ENCODE measurements at places on chromosomes 7 and 10.
A peak's percentile ranks its signal among the peaks of the same experiment; 100 is the strongest.

DNA sequence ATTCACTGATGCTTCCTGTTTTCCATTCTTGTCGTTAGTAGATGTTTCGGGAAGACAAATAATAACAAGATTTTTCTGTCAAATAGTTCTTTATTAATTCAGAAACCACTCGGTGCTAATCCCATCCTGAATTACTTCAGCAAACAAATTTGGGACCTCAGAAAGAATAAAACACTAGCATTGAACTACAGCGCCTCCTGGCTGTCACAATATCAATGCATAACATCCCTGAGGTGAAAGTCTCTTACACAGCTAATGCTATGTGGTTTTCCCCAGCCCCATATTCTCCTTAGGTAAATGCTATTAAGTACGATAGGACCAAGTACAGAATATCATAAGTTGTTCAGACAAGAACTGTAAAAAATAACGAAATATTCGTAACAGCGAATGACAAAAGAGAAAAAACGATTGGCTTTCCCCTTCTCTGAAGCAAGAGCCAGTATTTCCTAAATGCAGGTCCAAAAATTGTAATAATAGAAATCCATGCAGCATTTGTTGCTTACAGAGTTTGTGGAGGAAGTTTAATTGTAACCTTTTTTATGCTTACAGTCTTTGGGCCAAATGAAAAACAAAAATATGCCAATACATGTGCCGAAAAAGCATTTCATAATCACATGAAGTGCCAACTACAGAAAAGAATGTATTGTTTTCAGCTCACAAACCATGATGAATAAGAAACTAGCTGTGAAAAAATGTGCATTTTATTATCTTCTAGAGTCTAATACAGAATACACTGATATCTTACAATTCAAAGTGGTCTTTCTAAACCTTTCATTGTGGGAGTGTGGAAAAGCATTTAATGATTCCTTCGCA is 47.3 kb downstream of the MYPN start:
- no peak for DNase-seq

DNA sequence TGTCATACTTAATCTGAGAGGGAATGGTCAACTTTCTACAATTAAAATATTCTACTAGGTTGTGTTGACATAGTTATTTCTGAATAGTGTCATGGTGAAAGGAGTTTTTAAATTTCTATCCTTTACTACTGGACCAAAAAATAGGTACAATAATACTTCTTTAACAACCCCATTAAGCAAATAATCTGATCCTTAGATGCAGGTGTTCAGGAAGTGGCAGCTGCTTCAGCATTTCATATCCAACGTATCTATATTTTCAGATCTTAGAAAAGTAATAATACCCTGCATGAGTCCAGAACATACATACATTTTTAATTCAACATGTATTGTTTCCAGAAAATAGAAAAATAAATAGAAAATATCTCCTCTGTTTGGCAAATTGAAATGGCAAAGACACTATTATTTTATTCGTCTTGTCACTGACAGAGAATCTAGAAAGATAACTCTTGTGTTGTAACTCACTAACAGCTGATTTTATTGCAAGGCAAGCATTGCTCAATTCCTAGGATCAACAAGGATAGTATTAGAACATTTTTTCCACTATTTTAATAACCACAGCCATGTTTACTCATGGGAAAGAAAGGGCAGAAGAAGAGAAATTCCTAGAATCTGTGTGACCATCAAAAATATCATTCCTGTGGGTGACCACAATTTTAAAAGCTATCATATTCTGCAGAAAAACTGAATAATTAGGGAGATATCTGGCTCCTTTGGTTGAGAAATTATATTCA is 159.3 kb upstream of the CNTNAP2 start:
- DNase-seq: no peak

DNA sequence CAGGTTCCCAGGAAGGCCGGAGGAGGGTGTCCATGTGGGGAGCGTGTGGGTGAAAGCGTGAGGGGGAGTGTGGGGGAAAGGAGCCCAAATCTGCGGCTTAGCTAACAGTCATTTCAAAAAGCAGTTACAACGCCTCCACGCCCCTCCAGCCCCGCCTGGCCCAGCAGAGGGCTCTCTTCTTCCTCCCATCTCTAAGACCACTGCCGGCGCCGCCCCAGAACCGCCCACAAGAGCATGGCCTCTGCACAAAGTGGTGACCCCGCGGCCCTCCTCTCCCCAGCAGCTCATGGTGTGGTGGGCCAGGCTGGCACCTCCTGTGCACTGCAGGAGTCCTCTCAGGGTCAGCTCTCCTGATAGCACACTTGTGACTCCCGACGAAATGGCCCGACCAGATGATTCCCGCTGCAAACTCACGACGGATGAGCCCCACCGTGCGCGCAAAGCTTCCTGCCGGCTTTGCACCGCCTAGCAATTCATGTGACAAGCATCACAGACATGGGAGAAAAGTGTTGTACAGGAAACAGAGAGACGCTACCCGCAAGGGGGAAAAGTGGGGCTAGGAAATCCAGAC is 12.4 kb upstream of the HUS1 start:
- no peak for DNase-seq

DNA sequence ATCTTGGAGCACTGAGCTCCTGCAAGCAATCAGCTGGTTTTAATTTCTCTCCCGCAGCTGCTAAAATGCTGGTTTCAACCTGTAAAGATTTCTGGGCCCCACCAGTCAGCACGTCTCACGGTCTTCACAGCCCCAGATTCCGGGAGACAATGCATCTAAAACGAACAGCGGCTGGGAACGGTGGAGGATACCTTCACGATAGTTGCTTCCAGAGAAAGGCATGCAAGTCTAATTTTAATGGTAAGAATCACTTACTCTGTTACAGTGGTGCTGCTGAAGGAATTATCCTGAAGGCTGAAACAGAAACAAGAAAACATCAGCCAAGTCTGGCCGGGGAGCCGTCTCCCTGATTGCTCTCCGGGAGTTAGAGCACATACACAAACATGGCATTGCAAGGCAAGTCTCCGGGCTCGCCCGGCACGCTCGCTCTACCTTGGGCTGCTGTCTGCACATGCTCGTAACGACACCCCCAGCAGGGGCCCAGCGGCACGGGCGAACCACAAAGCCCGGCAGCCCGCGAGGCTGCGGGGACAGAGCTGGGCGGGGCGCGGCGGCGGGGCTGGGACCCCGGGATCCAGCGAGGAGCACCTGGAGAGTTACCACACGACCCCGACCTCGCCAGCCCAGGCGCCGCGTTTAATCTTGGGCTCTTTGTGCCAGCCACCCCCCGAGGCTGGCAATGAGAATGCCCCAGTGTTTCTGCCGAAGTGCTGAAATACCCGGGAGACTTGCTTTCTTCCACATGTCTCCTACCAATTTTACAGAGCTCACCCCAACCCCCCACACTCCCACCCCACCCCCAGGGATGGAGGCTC is at the start of gene FAM13C:
Gene FAM13C, minus strand, starts transcription at position 406 of the 815 bp plus-strand sequence. Its CDS starts 89 bp downstream, at position 317.
- DNase-seq: no peak

GRCh38 chr10:112961609-112962008 is 11.6 kb downstream of the TCF7L2 start:
- no peak for DNase-seq

DNA sequence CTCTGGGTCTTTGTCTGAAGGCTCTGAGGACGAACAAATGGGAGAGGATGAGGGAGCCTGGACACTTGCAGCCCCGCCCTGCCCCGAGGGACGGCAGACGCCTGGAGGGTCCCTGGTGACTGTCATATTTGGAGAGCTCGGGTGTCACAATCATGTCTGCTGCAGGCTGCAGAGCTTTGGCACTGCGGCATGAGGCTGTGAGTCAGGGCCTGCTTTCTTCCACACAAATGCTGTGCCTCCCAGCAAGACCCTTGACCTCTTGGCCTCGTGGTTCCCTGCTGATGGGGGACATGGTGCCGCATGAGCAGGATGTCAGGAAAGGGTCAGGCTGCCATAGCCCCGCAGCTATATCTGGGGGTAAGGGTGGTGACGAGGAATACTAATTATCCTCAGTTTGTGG is 64.9 kb upstream of the PPIF start:
- no peak for DNase-seq

GRCh38 chr10:56349611-56350010 is 11.4 kb downstream of the ZWINT start:
- no peak for DNase-seq

DNA sequence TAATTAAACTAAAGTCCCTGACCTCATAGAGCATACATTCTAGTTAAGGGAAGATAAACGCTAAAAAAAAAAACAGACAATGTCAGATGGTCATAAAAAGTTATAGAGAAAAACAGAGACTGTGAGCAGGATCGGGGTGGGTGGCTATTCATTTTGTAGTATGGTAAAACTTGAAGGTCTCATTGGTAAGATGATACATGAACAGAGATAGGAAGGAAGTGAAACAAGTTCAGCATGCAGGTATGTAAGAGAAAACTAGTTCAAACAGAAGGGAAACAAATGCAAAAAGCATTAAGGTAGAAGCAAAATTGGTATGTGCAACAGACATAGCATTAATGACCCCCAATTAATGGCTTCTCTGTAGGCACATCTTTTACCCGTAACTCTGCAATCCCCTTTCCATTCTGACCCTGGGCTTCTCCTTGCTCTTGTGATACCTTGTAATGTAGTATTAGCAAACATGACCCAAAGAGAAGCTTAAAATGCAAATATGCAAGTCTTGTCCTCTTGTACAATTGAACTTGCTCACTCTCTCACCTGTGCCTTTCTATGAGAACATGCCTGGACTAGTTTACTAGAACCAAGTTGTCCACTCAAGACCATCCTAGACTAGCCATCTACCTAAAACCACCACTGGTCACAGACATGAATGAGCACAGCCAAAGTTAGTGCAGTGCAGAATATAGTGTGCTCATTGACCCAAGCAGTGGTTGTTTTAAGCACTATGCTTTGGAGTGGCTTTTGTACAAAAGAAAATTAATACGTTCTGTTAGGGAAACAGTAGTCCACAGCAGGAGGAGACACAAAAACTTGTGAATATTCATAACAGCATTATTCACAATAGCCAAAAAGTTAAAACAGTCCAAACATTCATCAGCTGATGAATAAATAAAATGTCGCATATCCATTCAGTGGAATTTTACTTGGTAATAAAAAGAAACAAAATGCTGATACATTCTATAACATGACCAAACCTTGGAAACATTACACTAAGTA is 57.0 kb downstream of the BRAF start:
- no peak for DNase-seq

- DNase-seq: no peak
Measured at GRCh38 chr10:3945026-3945425, 160.0 kb upstream of the KLF6 start.

GRCh38 chr7:133771788-133772419 is 355.2 kb upstream of the LRGUK start:
- DNase-seq: no peak

- no peak for DNase-seq
Measured at GRCh38 chr7:96253441-96253840, 68.5 kb downstream of the SLC25A13 start.

DNA sequence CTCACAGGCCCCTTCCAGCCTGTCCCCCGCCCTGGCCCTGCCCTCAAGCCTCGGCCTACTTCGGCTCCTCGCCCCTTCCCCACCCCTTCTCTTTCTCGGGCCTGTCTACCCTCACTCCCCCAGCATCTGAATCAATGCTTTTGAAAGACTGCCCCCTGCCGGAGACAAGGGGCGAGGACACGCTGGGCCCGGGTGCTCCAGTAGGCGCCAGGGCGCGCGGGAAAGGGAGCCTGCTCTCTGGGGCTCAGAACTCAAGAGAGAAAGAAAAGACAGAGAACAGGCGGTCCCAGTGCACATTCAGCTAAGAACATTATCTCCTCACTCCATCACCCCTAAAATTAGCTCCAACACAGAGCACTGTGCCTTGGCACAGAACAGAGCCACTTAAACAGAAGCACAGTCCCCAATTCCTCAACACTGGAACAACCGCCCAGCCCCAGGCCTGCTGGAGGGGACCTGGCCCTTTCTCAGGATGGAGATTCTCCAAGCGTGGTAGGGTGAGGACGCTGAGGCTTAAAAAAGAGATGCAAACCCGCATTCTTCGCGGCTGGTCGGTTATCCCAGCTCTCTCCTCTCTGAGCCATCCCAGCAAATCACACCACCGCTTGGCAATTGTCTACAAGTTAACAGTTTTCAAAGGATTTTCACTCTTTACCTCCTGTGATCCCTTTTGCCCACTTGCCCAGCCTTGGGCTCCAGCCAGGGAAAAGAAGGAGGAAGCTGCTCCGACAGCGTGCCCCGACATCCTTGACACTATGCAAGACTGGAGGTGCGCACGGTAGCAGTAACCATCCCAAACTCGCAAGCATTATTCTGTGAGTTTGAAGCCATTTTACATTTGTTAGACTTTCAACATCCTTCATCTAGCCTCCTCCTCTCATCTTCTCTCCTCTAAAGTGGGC is 2.1 kb downstream of the GIGYF1 start:
- peak; percentile 31 for DNase-seq

- no peak for DNase-seq
Measured at GRCh38 chr7:149010451-149010850, 17.9 kb downstream of the PDIA4 start.

- DNase-seq: no peak
Measured at GRCh38 chr10:106557951-106558733, 606.4 kb downstream of the SORCS1 start.

DNA sequence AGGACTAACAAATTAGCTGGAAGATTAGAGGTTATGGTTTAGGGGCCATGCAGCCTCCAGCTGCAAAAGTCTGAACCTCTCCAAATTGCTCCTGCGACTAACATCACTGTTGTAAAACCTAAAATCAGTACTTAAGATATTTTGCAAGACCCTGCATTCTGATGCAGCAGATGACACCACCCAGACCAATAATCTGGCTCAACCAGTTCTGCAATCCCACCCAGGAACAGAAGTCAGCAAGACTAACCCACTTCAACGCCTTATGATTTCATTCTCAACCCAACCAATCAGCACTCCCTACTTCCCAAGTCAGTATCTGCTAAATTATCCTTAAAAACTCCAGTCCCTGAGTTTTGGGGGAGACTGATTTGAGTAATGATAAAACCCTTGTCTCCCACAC is 250.8 kb upstream of the MBL2 start:
- no peak for DNase-seq

- DNase-seq: no peak
Measured at GRCh38 chr7:157539521-157539920, 202.7 kb downstream of the DNAJB6 start.

DNA sequence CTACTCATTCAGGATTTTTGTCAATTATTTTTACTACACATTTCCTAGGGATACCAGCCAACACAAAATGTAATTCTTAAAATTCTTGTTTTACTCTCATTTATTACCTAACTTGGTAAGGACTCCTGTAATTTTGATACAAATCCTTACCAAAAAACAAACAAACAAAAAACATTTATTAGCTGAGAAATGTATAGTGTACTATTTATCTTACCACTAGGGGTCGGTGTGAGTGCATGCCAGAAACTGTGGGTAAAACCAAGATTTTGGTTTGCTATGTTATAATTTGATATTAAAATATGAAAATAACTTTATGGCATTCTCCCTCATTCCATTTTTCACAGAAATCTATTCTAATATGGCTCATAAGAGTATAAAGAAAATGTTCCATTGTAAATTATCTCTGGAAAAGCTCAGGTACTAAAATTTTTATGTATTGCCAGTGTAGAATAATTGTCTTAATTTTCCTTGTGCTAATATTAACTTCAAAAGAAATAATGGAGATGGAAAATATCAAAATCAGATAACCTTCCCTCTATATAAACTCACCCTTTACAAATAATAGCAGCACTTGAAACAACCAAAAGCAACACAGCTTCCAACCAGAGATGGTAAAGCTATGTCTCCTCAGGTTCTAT is 290.8 kb upstream of the PCDH15 start:
- DNase-seq: no peak

Measured in NCI-H2171 (cell line).